ENCODE measurements at places on chromosomes 12 and 14.
A peak's percentile ranks its signal among the peaks of the same experiment; 100 is the strongest.

DNA sequence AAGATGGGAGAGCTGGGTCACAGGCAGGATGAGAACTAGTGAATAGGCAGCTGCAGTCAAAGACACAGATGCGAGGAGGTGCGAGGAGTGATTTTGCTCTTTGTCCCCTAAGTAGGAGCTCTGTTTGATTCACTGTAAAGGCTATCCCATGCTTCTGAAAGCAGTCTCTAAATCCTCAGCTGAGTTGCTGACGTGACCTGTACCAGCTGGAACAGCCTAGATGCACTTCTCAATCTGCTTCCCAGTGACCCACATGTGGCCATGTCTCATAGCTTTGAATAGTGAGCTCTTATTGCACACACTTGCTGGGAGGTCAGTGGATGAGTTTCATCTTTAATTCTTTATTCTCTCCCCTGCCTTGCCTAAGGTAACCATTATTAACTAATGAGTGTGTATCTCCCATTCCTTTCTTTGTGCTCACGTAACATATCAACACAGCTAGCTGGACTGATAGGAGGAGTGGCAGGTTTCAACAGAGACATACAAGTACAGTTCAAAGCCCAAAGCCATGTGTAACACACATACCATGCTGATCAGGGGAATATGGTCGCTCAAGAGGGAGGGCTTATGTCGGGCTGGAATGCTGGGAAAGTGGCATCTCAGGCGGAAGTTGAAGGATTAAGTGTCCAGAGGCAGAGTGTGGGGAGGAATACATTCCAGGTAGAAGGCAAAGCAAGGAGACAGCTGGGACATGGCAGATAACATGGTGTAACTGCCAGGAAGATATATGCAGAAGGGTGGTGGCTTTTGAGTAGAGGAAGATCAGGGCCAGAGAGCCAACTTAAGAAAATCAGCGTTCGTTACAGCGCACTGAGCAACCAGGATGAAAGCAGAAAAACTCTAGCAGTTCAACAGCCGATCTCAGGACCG is 15.4 kb upstream of the YY1 start:
- DNase-seq = no peak

DNA sequence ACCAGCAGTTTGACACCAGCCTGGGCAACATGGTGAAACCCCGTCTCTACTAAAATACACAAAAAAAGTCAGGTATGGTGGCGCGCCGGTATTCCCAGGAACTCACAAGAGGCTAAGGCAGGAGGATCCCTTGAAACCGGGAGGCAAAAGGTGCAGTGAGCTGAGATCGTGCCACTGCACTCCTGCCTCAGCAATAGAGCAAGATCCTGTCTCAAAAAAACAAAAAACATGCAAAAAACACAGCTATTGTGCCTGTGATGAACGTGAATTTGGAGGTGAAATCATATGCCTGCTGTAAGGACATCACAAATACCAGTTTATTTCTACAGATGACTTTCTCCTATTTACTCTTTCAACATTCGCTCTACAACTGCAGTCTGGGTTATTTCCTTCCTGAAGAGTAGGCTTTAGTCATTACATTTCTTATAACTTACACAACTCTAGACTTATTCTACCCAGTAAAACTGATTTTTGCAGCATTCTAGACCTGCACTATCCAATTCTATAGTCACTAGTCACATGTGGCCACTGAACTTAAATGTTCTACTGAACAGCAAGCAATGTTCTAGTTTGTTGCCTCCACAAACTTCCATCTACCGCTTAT is 48.3 kb downstream of the HNRNPC start:
- DNase-seq = peak; percentile 24

DNA sequence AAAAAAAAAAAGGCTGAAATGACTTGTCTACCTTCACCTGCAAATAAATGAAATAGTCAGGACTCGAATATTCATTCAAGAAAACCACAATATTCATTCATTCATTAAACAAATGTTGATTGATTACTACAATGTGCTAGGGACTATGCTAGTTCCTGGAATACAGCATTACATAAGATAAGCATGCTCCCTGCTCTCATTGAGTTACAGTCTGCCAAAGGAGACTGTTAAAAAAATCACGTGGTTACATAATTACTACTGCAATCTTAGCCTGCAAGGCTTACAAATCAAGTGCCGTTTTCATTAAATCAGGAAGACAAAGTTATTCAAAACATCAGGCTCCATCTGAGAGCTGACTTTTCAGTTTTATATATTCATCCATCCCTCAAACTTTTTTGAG is 70.4 kb upstream of the RIC8B start:
- no peak for DNase-seq

DNA sequence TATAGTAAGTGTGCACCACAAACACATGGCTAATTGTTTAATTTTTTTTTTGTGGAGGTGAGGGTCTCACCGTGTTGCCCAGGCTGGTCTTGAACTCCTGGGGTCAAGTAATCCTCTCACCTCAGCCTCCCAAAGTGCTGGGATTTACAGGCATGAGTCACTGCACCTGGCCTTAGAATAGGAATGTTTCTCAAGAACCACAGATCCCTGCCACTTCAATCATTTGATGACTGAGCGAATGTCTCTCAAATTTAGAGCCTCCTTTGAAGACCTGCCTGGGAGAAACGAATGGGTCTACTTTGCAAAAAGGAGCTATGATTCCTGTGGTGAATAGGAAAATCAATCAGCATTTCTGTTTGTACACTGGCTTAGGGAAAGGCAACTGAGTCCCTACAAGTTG is 33.5 kb upstream of the CHST11 start:
- no peak for DNase-seq

DNA sequence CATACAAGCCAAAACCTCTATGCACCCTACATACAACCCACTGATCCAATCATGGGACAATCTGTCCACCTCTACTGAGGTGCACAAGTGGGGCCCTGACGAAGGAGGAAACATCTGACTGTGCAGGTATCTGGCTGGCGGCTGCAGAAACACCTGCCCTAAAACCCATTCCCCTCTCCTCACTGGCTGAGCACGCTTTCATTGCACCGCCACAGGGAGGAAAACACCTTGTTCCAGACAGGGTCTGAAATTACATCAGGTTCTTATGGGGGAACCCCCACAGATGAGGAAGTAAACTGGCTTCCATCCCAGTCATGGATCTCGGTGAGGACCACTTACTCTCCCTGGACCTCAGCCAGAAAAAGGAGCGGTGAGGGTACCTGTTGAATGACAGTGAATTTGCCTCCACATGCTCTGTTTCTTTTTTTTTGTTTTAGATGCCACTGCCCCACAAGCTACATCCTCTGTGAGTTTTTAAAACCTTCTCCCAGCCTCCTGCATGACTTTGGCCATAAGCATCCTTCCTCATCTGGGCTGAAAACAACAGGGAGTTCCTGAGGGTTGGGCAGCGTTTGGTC is 23.8 kb upstream of the DGLUCY start:
- DNase-seq = no peak

DNA sequence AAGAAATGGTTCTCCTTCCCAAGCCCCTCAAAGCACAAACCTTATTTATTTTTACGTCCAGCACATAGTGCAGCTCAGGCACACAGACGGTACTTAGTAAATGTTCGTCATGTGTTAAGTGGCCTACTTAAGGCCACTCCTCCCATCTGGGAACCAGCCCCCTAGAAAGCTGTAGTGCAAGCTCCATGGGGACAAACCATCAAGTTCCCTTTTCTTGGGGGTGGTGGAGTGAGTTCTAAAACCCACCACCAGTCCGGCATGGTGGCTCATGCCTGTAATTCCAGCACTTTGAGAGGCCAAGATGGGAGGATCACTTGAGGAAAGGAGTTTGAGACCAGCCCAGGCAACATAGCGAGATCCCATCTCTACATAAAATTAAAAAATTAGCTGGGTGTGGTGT is 49.4 kb downstream of the PITPNM2 start:
- DNase-seq = no peak

DNA sequence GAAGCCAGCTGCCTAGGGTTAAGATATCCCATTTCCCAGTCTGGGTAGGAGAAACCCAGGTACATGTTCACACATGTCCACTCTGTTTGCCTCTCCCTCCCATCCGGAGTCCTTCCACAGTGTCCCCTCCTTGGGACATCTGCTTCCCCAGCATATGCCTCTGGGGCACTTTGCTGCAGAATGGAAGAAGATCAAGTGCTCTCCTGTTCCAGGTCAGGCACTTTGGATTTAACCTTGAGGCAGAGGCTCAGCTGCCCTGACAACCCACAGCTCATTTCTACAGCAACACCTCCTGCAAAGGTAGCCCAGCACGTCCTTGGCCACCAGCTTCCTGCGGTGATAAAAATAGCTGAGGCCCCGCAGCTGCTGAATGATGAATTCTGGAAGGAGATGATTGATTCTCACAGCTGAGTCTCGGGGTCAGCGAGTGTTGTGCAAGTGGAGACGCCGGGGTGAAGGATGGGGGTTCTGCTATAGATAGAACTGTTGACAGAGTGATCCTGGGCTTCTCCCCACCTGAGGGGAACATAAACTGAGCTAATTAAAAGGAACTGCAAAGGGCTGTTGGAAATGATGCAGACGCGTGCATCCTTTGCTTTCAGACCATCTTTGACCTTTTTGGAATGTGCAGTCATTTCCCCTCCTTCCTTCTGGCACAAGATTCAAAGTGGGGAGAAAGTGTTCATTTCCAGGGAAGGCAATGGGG is 145.0 kb downstream of the SLC38A6 start:
- peak; percentile 92 for DNase-seq

GRCh38 chr14:69567563-69567962 is 7.1 kb downstream of the CCDC177 start:
- DNase-seq = no peak

DNA sequence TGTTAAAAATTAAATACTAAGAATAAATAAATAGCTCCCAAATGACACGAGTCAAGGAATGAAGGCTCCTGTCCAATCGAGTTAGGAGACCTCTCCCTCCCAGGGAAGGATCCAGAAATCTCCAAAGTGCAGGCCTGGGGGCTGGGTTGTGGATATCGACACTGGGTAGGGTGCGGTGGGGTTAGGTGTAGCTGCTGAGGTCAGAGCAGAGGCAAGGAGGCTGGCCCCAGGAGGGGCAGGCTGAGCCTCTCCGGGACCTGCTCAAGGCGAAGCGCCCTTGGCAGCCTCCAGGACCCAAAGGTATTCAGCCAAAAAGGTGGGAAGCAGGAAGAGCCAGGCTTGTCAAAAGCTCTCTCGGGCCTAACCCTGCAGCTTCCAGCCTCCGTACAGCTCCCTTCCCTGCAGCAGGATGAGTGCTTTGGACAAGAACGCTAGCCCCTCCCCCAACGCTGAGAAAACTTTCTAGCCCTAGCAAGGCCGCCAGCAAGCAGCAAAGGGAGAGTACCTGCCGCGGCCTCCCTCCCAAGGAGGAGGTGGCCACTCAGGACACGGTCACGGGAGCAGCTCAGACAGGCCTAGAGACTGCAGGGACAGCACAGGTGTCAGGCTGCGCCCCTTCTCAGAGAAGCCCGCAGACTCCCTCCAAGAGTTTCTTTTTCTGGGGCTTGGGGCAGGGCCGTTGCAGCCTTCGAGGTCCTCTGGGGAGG is 3.7 kb upstream of the PNMA1 start:
- no peak for DNase-seq

DNA sequence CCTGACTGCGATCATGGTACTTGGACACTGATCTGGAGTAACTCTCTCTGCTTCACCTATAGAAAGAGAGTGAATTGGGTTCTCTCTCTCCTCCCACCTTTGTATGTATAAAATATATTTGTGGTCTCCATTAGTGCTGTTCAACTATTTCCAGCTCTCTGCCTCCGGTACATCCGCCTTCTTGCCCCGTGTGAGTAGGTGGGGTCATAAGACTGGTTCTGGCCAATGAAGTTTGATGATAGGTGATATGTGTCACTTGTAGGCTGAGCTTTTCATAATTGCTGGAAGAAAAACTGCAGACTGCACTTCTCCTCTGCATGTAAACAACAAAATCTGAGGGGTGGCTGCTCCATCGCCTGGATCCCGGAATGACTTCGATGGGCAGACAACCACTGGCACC is 210.4 kb downstream of the EXOC5 start:
- no peak for DNase-seq

DNA sequence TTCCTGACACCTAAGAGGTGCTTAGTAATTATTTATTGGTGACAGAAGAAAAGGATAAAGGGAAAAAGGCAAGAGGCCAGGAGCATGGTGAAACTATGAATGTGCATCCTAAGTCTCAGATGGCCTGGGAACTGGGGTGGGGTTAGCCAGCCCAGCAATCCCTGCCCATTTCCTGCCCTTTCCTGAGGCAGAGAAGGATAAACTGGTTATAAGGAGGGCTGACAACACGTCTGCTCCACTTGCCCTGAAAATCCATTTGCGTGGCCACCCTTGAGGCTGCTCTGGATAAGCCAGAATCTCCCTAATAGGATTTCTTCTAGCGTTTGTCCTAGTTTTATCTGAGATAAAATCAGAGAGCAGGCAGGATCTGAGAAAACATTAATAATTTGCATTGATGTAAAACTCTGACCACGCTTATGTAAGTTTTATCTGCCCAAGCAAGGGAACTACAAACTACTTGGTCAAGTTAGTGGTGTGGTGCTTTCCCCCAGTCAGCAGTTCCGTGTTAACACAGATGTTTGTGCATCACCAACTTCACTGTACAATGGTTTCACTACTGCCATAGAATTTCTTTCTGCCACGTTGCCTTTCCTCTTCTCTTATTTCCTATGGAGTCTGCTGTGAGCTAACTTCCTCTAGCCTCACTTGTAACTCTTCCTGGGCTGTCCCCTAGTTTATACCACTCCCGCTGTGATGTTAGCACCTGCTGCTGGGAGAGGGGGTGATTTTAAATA is 392.7 kb downstream of the RPS29 start:
- no peak for DNase-seq

- DNase-seq = peak; percentile 19
These were observed 37.1 kb upstream of the LTBP2 start for GRCh38 chr14:74649167-74649566.

DNA sequence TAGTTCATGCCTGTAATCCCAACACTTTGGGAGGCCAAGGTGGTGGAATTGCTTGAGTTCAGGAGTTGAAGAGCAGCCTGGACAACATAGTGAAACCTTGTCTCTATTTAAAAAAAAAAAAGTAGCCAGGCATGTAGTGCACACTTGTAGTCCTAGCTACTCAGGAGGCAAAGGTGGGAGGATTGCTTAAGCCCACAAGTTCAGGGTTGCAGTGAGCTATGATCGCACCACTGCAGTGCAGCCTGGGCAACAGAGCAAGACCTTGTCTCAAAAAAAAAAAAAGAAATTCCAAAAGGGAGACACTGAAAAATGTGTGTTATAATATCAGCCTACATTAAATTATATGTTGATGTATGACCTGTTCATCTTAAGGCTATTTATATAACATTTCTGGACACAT is 14.7 kb downstream of the TMPO start:
- no peak for DNase-seq

GRCh38 chr12:11631288-11631687 is 18.2 kb upstream of the ETV6 start:
- DNase-seq = no peak

All from dermis blood vessel endothelial cell (primary cell).